ENCODE measurements at places on chromosomes 2 and 18. TPM values are rescaled to one million over a fixed set of nuclear protein-coding genes. Genes with fewer than 3 reads are reported as not detected.

DNA sequence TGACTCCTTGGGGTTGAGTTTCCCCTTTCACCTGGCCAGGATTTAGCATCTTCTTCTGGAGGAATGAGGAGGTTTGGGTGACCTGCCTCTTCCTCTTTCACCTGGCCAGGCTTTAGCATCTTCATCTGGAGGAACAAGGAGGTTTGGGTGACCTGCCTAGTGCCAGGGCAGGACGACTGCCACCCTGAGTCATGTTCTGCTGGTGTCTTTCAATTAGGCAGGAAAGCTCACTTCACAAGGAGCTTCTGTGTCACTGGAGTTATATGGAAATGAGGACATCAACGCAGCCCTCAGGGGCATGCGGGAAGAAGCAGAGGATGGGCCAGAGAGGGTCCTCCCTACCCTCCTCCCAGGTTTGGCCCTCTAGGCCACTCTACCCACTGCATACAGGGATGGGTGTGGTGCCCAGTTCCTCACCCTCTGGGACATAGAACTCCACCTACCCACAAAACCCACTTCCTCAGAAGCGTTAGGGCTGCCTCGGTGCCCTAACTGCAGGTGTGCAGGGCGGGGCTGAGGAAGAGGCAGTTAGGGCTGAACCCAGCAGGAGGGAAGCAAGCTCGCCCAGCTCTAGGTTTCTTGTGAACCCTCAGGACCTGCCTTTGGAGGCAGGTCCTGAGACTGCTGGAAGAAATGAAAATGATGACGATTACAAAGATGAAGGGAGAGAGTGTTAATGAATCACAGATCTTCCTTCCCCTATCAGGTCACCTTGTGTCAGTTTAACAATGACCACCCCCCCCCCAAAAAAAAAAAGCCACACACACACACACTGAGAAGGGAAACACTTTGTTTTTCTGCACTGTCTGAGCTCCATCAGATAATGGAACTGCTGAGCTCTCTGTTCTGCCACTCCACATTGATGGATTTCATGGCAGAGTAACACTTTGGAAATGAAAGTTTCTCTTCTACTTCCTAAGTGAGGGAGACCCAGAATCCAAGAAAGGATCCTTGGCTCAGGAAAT, 71.0 kb downstream of the ARL4C start:
- DNase-seq: peak; percentile 51
- H3K27me3 ChIP-seq: no peaks in the 10 kb centered on the region
- peak overlapping the region; percentile 24 for H3K27ac ChIP-seq
- no peak overlapping the region for H3K4me3 ChIP-seq
- no peaks in the 10 kb centered on the region for H3K36me3 ChIP-seq
- H3K4me1 ChIP-seq: peaks cover 6% of the 10 kb centered on the region

GRCh38 chr2:23385351-23385747, 370 bp downstream of the KLHL29 start:
- H3K27me3 ChIP-seq: peaks cover 12% of the 10 kb centered on the region
- H3K4me1 ChIP-seq: no peaks in the 10 kb centered on the region
- no peak for DNase-seq
- peak overlapping the region; percentile 69 for H3K4me3 ChIP-seq
- no peak overlapping the region for H3K27ac ChIP-seq

- H3K4me3 ChIP-seq: no peak overlapping the region
- no peaks in the 10 kb centered on the region for H3K27me3 ChIP-seq
- no peaks in the 10 kb centered on the region for H3K36me3 ChIP-seq
- H3K27ac ChIP-seq: no peak overlapping the region
Measured at GRCh38 chr2:201984333-201984732, 49.3 kb upstream of the FZD7 start.

Gene LIMS1
- total RNA-seq: 50.3 TPM

- no peak for DNase-seq
- H3K4me3 ChIP-seq: no peak within 1 kb of the TSS
- H3K27me3 ChIP-seq: no peaks in the 10 kb centered on the region
- peaks cover 5% of the 10 kb centered on the region for H3K4me1 ChIP-seq
- H3K27ac ChIP-seq: no peak within 1 kb of the TSS
Measured at GRCh38 chr2:202072737-202073401, at the start of gene KIAA2012. Gene KIAA2012, plus strand, starts transcription at chr2:202073255. Its CDS starts 373 bp downstream, at chr2:202073628.

GRCh38 chr2:210224941-210225672, at the start of gene ACADL:
Gene ACADL, minus strand, starts transcription at chr2:210225447. Its CDS starts 184 bp downstream, at chr2:210225263.
- H3K4me1 ChIP-seq: no peaks in the 10 kb centered on the region
- peak within 1 kb of the TSS; percentile 48 for H3K4me3 ChIP-seq
- peaks cover 22% of the 10 kb centered on the region for H3K27me3 ChIP-seq

Gene ABCG8
- 0.12 TPM for total RNA-seq

Gene ASTL
- 0.82 TPM for total RNA-seq

GRCh38 chr2:239318151-239318611, 82.6 kb downstream of the HDAC4 start:
- peak; percentile 12 for DNase-seq
- H3K4me3 ChIP-seq: no peak overlapping the region
- no peaks in the 10 kb centered on the region for H3K27me3 ChIP-seq

Gene ONECUT2
- 0.49 TPM for total RNA-seq

DNA sequence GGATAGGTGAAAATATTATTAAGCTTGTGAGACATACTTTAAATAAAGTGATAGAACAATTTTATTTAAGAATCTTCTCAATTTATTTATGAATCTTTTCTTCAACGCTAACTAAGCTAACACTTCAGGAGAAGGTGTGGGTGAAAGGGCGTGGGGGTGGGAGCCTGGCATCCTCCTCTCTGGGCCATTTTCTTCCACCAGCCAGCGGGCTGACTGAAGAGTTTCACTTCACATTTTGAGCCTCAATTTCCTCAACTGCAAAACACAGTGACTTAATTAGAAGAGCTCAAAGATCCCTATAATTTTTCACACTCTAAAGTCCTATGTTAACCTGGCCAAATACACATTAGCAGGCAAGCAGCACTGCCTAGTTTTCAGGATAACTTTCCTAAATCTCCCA, 94.8 kb downstream of the FTCDNL1 start:
- no peaks in the 10 kb centered on the region for H3K36me3 ChIP-seq
- no peak overlapping the region for H3K4me3 ChIP-seq
- DNase-seq: no peak
- H3K27me3 ChIP-seq: no peaks in the 10 kb centered on the region
- no peak overlapping the region for H3K27ac ChIP-seq
- H3K4me1 ChIP-seq: no peaks in the 10 kb centered on the region

Gene GPBAR1
- 1.3 TPM for total RNA-seq

DNA sequence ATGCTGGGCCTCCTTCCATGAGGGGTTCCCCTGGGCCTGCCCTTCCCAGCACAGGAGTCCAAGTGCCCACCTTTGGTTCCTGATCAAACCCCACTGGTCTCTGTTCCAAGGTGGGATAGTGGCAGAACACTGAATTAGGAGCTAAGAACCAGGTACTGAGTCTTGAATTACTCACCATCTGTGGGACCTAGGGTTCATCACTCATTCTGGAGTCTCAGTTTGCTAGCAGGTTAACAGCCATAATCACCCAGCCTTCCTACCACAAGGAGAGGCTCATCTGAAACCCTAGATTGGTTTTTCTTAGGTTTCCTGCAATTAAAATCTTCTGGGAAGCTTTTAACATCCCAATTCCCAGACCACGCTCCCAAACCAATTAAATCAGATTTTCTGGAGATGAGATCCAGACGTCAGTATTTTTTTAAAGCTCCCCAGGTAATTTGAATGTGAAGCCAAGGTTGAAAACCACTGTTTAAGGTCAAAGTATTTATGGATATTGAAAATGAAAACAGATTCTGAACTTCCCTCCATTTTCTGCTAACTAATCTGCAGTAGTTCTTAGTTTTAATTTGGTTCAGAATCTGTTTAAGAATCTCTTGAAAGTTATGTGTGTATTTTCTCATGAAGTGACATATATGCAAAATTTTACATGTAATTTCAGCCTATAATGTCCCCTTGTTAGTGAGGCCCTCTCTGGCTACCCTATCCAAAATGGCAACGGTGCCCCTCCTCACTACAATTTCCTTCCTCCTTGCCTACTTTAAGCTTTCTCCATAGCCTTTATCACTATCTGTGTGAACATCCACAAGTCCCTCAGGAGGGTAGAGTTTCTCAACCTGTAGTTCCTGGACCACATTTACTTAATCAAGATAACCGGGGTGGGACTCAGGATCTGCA, 166.5 kb upstream of the CXCR4 start:
- H3K27me3 ChIP-seq: no peaks in the 10 kb centered on the region
- no peak overlapping the region for H3K27ac ChIP-seq
- H3K4me3 ChIP-seq: no peak overlapping the region
- no peaks in the 10 kb centered on the region for H3K4me1 ChIP-seq

DNA sequence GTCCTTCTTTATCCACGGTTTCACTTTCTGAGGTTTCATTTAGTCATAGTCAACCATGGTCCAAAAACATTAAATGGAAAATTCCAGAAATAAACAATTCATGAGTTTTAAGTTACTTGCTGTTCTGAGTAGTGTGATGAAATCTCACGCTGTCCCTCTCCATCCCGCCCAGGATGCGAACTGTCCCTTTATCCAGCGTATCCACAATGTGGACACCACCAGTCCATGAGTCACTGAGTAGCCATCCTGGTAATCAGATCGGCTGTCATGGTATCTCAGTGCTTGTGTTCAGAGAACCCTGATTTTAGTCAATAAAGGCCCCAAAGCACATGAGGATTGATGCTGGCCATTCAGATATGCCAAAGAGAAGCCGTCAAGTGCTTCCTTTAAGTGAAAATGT, 3.7 kb downstream of the SP140L start:
- H3K4me1 ChIP-seq: no peaks in the 10 kb centered on the region
- no peaks in the 10 kb centered on the region for H3K36me3 ChIP-seq
- H3K4me3 ChIP-seq: no peak overlapping the region
- H3K27ac ChIP-seq: no peak overlapping the region

GRCh38 chr18:59659508-59660170, 37.6 kb downstream of the CCBE1 start:
- no peak overlapping the region for H3K27ac ChIP-seq
- no peaks in the 10 kb centered on the region for H3K4me1 ChIP-seq
- H3K36me3 ChIP-seq: no peaks in the 10 kb centered on the region
- DNase-seq: no peak

Gene LHCGR
- not detected for total RNA-seq

Measured in colonic mucosa (tissue), 4 donors.